Effector memory CD8-positive, alpha-beta T cell (primary cell): ENCODE measurements at places on chromosomes 5 and 9.

- no peak for DNase-seq
These were observed 37.4 kb upstream of the SRP19 start for GRCh38 chr5:112823656-112824055.

DNA sequence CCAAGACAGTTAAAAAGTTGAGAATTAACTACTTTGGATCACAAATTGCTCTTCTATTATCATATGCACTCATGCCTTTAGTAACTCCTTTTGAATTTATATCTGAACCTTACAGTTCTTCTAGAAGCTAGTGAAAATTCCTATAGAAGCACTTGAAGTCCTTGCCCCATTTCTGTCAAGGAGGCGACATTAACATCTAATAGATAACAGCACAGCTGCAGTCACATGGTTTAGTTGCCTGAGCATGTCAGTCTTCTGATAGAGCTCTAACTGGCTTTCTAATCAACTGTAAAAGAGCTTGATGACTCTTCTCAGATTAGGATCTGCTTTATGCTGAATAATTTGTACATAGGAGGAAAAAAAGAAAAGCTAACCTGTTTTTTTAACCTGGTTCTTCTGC lies 9.0 kb downstream of the RFESD start:
- DNase-seq, result no peak

DNA sequence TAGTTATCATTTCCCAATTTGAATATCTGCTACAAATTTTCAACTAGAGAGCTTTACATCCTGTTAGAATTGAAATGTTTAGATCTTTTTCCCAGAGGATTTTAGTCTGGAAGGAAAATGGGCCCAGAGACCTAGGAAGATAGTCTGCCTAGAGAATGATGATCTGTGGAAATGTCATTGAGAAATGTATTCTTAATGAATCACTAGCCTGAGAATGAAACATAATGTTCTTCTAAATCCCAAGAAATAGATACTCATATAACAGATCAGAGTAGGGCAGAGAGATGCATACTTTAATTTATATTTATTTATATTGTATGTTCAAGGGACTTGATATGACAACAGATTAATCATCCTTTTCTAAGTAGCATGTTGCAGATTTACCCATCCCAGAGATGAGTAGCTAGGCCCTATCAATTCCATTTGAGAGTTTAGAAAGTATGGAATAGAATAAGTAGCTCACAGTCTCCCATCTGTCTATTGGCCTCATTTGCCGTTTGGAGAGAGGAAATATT lies 25.1 kb upstream of the SLC44A1 start:
- DNase-seq, result no peak

DNA sequence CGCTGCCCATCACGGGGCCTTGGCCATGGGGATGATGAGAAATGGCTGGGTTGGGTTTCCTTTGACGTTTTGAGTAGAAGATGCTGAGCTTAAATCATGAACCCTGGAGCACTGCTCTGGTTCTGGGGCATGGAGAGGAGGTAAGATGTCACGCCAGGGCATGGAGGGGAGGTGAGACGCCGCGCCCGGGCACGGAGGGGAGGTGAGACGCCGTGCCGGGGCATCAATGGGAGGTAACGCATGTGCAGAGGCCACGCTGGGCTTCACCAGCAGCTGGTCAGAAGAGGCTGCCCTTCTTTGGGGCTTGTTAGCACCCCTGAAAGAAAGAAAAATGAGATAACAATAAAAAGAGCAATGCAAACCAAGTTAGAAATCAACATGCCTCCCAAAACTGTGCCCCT lies 322.5 kb upstream of the IRX4 start:
- DNase-seq, result no peak

DNA sequence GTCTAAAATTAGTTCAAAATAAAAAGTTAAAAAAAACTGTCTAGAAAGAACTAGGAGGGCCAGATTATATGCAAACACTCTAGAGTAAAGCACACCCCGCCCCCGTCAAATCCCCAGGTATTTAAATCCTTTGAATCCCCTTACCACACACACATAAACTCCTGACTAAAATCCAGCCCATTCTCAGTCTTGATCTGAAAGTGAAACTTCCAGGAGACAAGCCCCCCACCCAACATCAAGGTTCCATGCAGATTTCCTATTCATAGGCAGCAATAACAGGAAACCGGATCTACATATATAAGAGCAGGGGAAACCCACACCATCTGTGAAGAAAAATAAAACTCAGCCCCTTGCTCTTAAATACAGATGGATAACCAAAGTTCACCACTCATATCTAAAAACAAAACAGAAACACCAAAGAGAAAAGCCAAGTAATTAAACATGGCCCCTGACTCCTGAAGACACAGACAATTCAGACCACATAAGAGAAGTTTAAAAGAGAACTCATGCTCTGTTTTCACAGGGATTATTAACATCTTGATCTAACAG lies 42.3 kb downstream of the MARCHF3 start:
- DNase-seq, result no peak

DNA sequence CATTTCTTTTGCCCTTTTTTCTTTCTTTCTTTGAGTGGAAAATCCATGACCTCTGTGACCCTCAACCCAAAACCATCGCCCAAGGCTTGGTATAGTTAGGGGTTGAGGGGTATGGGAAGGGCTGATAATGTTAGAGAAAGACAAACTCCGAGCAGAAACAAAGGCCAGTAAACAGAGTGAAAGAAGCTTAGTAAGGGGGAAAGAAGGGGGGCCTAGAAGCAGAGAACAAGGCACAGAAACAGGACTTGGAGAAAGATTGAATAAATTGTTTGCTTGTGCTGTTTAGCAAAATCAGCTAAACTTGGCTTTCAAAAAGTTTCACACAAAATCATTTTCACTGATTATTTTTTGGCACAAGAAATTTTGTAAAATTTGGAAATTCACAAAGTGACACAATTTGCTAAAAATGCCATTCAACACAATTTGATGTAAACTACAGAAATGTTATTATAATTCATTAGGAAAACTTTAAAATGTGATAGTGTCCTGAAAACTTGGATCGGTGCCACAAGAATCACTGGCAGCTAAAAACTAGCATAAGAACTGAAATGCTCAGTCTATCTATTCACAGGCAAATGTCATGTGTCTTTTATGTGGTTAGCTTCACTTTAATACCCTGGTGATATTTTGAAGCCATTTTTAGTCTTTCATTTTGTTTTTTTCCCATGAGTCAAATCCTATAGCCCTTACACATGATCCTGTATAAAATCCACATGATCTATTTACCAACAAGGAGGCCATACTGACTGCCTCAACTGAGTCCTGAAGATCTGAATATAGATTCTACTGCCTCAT lies 276.4 kb downstream of the NR2F1-AS1 start:
- DNase-seq, result no peak
